ENCODE measurements at places on chromosomes 5 and 9.

DNA sequence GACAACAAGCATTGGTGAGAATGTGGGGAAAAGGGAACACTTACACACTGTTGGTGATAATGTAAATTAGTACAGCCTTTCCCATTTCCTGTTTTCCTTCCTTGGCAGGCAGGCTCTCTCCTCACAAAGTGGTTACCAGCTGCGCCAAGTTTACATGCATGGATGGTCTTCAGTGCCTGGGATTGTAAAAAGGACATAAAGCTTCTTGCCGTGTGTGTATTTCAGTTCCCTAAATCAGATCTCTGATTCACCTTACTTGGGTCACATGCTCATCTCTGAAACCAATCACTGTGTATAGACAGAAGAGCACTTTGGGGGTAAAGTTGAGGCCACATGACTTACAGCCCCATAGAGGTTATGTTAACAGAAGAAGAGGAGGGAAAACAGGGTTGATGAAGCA is 92.8 kb downstream of the CAVIN4 start:
- DNase-seq: no peak

- DNase-seq: no peak
These were observed 335.4 kb downstream of the MSX2 start for GRCh38 chr5:175059687-175060211.

- DNase-seq: no peak
These were observed 47.3 kb downstream of the SLC1A1 start for GRCh38 chr9:4537581-4537980.

GRCh38 chr9:72913382-72914009 is 39.4 kb downstream of the ALDH1A1 start:
- no peak for DNase-seq

GRCh38 chr5:56440871-56441740 is 208.0 kb upstream of the ANKRD55 start:
- no peak for DNase-seq

DNA sequence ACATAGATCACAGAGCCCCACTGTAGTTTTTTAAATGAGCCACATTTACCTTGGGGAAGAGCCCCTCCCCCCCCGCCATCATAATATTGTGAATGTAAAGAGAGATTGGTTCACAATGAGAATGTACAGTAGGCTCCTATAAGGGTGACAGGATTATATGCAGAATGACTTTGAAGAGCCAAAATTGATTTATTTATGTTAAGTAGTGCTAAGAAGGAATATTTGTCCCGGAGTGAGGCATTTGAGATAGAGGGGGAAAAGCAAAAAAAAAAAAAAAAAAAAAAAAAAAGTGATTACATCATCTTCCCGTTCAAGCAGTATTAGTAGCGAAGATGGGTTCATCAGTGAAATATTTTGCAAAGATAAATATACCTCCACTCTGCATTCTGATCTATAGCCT is 73.9 kb downstream of the PIK3R1 start:
- no peak for DNase-seq

DNA sequence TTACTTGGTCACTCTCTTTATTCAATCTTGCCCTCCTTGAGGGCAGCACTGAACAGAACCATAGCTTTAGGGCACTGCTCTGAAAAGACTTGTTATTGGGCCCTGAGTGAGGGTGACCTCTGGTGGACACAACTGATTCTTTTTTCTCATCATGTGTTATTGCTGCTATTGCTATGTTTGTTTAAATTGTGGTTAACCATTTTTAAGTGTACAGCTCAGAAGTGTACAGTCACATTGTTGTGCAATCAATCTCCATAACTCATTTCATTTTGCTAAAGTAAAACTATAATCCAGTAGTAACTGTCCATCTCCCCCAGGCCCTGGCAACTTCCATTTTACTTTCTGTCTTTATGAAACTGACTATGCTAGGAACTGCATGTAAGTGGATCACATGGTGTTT is 351.1 kb upstream of the RIOK2 start:
- DNase-seq: no peak

GRCh38 chr5:133589286-133589685 is 23.1 kb downstream of the FSTL4 start:
- DNase-seq: no peak

- no peak for DNase-seq
These were observed 2.0 kb downstream of the OR1J1 start for GRCh38 chr9:122475717-122476116.

- DNase-seq: peak; percentile 15
These were observed 50.1 kb downstream of the TSPAN17 start for GRCh38 chr5:176697267-176697933.

- no peak for DNase-seq
These were observed 4.8 kb downstream of the ASB6 start for GRCh38 chr9:129637102-129637501.

GRCh38 chr5:14342306-14342705 is 199.2 kb downstream of the TRIO start:
- DNase-seq: no peak

- DNase-seq: no peak
These were observed 342.7 kb upstream of the RIOK2 start for GRCh38 chr5:97525780-97526179.

DNA sequence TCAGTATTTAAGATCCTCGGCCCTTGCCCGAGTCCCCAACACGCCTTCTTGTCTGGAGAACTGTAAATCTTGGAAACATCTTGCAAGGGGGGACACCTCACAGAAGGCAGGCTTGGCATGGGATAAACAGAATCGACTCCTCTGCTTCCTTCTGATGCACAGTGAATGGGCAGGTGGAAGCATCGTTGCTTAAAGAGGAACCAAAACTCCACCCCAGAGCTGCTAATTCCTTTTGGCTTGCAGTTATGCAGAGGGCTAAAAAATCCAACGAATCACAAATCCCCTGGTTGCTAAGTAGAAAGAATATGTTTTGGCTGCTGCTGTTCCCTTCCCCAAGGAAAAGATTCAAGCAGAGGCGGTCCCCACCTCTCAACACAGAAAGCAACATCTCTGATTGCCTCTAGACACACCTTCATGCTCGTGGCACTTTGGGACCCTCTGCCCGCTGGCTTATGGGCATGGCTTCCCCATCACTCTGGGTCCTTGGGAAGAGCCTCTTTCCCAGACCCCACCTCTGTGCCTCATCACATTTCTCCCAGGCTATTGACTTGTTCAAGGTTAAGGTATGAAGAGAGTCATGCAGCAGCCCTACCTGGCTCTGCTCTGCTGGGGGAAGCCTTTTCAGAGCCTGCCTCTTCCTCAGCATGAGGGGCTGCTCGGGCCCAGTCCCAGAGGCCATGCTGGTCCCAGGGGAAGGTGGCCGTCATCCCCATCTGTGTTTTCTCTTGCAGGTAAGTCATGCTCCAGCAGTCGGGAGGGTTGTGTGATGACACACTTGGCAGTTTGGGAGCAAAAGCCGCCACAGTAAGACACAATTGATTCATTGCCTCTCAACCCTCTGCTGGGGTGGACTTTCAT is 137.1 kb downstream of the KCNIP1 start:
- no peak for DNase-seq

GRCh38 chr5:69326365-69326764 is 6.2 kb downstream of the CCDC125 start:
- no peak for DNase-seq

- DNase-seq: no peak
These were observed 623 bp upstream of the TRIM36 start for GRCh38 chr5:115170134-115170928.

DNA sequence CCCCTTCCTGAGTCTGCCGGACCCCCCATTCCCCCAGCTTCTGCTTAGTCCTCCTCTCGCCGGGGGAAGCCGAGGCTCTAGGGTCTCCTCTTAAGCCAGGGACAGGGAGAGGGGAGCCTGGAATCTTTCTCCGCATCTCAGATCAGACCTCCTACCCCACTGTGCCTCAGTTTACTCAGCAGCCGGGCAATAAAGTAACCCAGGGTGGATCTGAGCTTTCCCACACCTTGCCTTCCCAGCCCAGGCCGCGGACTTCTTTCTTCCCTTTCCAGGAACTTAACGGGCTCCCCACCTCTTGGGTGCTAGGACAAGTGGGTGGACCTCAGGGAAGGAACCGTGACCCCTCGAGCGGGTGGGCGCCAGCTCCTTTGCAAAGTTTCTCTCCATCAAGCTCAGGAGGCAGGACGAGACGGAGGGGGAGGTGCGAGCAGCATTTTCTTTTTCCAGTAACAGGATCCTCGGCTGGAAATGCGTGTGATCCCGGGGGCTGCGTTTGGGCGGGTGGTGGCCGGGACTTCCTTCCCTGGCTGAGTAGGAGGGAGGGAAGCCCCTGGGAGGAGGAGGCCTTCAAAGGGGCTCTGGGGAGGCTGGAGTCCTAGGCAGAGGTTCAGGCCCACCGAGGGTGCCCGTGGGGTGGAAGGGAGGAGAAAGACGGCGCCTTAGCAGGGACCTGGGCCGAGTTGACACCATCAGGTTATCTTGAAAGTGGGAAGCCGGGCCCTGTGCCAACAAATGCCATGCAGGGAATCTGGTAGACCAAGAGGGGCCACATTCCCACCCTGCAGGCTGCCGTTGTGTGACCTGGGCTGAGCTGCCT is 795 bp downstream of the DAB2IP start:
- no peak for DNase-seq

- DNase-seq: no peak
These were observed 1.5 kb upstream of the SARDH start for GRCh38 chr9:133739408-133740280.

DNA sequence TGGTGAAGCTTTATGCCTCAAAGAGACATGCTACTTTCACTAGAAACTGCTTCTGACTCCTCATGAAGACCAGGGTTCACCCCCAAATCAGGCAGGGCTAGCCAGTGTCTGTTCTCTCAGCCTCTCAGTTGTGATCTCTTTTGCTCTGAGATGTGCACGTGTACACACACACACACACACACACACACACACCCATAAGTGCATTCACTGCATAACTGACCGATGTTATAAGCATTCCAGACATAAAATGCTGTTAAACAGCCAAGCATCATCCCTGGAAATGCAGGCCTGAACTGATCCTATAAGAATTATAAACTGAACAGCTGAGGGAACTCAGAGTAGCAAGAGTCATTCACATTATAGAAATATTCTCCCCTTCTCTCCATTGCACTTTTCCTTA is 85.0 kb downstream of the FSTL4 start:
- no peak for DNase-seq

DNA sequence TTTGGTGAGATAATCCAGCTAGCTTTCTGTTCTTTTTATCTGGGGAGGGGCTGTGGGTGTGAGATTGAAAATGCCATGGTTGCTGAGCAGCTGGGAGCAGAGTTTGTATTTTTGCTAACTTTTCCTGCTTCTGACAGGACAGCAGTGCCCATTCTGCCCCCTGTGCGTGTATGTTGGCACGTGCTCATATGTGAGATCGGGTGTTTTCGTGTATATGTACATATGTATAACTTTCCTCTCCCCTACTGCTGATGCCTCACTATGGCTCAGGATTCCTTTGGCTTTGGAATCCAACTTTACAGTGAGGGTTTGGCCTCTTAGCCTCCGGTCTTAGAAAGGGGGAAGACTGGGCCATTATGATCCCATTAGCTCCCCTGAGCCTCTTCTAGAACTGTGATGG is 38.3 kb downstream of the RGS3 start:
- no peak for DNase-seq

DNA sequence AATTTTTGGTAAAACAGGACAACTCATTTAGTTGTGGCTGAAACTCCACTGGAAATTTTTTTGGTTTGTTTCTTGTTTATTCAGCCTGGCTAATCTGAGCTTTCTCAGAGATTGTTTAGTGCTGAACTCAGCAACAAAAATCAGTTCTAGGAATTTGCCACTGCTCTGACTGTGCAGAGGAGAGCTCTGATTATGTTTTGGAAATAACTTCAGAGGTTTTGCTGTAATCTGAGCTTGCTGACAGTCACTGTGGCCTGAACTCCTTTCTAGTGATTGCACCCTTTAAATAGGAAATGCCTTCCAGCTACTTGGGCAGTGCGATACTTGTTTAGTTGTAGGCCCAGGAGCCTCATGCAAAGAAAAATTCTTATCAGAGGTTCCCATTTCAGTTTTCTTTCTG is 60.2 kb downstream of the OSTF1 start:
- no peak for DNase-seq

GRCh38 chr9:133124123-133124906 is 3.3 kb upstream of the RALGDS start:
- DNase-seq: no peak

All from natural killer cell treated with Interleukin-12 subunit alpha and Interleukin-12 subunit beta and Interleukin-15 and Interleukin-18, amount 100 ng/mL, for 72 hours (primary cell).